Cardiac atrium fibroblast (primary cell): ENCODE measurements at places on chromosomes 3 and 15. TPM values are rescaled to one million over a fixed set of nuclear protein-coding genes. Genes with fewer than 3 reads are reported as not detected.

The CD96 gene
- total RNA-seq, result 0.32 and 1.4 TPM in 2 replicates

The SERPINI2 gene
- not detected in 2 replicates for total RNA-seq

The TP63 gene
- under 0.01 TPM in 1 of 2 replicates, not detected in the other for total RNA-seq

The AHSG gene
- not detected in 2 replicates for total RNA-seq

The CCDC32 gene
- total RNA-seq, result 30.3 and 42.8 TPM in 2 replicates

The QRICH1 gene
- 50.5 and 71.3 TPM in 2 replicates for total RNA-seq

The CCK gene
- total RNA-seq, result not detected in 2 replicates

The EFHB gene
- 0.54 TPM in 1 of 2 replicates, not detected in the other for total RNA-seq

The NEK10 gene
- 1.3 and 2.4 TPM in 2 replicates for total RNA-seq

The THRB gene
- total RNA-seq, result 1.6 TPM in 2 replicates

The SMCO1 gene
- not detected in 2 replicates for total RNA-seq

The ATG3 gene
- total RNA-seq, result 94.4 and 98.5 TPM in 2 replicates

The NR2E3 gene
- total RNA-seq, result not detected in 2 replicates

The UBP1 gene
- total RNA-seq, result 54.3 and 54.5 TPM in 2 replicates

The ZPLD1 gene
- not detected in 2 replicates for total RNA-seq

The LRRC34 gene
- 1.6 and 10.5 TPM in 2 replicates for total RNA-seq

The TIMP4 gene
- total RNA-seq, result 15.1 and 17.1 TPM in 2 replicates

The IQCF5 gene
- not detected in 2 replicates for total RNA-seq

The HRG gene
- total RNA-seq, result not detected in 2 replicates

The NEIL1 gene
- total RNA-seq, result 4.0 and 4.4 TPM in 2 replicates
